Ovary (tissue), 10 donors: ENCODE measurements at places on chromosomes 5 and 9. TPM values are rescaled to one million over a fixed set of nuclear protein-coding genes. Genes with fewer than 3 reads are reported as not detected.

The NDST1 gene
- total RNA-seq = 42.0 TPM

The ABLIM3 gene
- total RNA-seq = 9.3 TPM

The CD274 gene
- total RNA-seq = 2.0 TPM

The GLRA1 gene
- not detected for total RNA-seq

The KIAA0825 gene
- 3.9 TPM for total RNA-seq

The C9orf50 gene
- not detected for total RNA-seq

The RGMB gene
- 20.5 TPM for total RNA-seq

The FGF1 gene
- total RNA-seq = 0.73 TPM

DNA sequence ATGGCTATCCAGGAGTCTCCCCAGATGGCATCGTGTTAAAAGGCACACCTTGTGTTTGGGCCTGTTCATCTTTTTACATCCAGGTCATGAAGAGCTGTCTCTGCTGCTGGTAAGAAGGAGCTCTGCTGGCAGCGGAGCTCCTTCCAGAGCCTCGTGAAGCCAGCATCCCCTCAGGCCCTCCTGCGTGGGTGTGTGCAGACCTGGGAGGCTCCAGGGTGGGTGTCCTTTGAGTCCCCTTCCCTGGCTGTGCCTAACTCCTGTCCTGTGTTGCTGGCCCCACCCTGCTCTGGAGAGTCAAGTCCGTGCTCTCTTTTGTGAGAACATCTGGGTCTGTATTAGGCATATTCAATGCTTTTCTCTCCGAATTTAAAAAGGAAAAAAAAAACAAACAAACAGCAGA is 149.6 kb upstream of the IRX2 start:
- DNase-seq = no peak

GRCh38 chr5:149801307-149801990 is 71.3 kb downstream of the PPARGC1B start:
- no peak for DNase-seq

GRCh38 chr9:33510262-33511183 is 13.5 kb upstream of the ANKRD18B start:
- DNase-seq = peak; percentile 79

- no peak for DNase-seq
These were observed 33.4 kb upstream of the ANXA1 start for GRCh38 chr9:73118286-73118685.

GRCh38 chr9:113911850-113912557 is 35.9 kb downstream of the ZNF618 start:
- no peak for DNase-seq

DNA sequence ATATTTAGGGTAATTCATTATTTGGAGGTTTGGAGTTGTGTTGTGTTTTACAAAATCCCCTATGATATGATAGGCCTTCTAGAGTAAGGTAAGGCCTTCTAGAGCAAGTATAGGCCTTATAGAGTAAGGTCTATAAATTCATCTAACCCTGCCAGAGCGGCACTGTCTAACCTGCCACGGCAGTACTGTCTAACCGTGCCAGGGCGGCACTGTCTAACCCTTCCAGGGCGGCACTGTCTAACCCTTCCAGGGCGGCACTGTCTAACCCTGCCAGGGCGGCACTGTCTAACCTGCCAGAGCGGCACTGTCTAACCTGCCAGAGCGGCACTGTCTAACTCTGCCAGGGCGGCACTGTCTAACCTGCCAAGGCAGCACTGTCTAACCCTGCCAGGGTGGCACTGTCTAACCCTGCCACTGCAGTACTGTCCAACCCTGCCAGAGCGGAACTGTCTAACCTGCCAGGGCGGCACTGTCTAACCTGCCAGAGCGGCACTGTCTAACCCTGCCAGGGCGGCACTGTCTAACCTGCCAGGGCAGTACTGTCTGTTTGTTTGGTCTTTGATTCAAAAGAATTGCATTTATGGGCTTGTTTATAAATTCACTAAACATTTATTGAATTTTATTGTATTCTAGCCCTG is 9.6 kb downstream of the RNF20 start:
- DNase-seq = no peak

DNA sequence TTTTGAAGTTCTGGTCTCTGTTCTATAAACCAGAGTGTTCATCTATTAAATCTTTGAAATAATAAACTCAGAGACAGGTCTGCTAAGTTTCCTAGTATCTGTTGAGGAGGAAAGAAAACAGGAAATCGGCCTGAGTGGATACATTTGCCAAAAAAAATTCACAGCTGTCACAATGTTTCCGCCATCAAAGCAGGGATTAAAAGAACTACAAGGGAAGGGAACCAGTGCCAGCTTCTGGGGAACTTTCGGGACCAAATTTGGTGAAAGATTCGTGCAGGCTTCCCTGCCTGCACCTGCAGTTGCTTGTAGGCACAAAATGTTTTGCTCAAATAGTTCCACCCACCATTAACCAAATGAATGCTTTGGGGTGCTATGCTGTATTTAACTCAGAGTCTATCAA is 267.5 kb downstream of the MSX2 start:
- DNase-seq = no peak

- no peak for DNase-seq
These were observed 2.3 kb upstream of the CYFIP2 start for GRCh38 chr5:157263496-157264090.

DNA sequence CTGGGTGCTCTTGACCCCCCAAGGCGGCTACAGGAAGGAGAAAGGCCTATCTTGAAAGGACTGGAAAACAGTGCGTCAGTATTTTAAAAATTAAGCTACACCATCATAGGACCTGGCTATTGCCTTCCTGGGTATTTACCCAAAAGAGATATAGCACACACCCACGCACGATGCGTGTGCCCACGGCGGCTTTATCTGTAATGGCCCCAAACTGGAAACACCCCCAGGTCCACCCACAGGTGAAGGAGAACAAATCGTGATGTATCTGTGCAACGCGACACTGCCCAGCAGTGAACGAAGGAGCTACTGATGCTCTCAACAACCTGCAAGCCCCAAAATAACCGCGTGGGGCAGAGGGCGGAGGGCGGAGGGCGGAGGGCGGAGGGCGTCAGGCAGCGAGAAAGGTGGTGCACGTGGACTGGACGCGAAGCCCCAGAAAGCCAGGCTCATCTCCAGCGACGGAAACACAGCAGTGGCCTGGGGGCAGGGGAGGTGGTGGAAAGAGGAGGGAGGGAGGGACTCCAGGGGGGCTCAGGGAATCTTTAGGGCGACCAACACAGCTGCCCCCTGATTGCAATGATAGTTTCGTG is 12.4 kb upstream of the PTGDS start:
- no peak for DNase-seq

DNA sequence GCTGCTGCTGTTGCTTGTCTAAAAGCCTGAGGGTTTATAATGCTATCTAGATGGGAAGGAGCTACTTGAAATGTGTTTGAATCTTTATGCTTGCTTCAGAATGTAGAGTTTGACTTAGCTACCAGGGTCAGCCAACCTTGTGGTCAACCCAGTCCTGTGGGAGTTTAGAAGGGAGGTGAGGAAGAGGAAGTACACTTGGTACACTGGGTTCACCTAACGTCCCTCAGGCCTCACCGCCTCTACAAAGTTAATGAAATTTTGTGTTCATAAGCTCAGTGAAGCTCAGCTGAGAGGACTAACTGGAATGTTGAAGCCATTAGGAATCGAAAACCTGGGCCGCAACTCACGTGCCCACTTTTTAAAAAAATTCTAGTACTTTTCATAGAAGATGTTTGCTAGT is 10.7 kb downstream of the IQGAP2 start:
- DNase-seq = no peak

- no peak for DNase-seq
These were observed 17.4 kb upstream of the CAMSAP1 start for GRCh38 chr9:135924628-135925338.

GRCh38 chr5:74361406-74362358 is 278.8 kb downstream of the ENC1 start:
- DNase-seq = no peak

DNA sequence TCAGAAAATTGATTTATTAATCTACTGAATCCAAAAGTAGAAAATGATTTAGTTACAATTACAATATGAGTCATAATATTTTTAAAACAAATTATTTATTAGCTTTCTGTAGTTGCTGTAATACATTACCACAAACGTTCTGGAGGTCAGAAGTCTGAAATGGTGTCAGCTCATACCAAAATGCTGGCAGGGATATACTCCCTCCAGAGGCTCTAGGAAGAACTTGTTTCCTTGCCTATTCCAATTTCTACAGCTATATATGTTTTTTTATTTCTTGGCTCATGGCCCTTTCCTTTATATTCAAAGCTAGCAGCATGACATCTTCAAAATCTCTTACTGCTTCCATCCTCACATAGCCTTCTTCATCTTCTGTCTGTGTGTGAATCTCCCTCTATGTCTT is 667.9 kb upstream of the ITGA1 start:
- DNase-seq = no peak

DNA sequence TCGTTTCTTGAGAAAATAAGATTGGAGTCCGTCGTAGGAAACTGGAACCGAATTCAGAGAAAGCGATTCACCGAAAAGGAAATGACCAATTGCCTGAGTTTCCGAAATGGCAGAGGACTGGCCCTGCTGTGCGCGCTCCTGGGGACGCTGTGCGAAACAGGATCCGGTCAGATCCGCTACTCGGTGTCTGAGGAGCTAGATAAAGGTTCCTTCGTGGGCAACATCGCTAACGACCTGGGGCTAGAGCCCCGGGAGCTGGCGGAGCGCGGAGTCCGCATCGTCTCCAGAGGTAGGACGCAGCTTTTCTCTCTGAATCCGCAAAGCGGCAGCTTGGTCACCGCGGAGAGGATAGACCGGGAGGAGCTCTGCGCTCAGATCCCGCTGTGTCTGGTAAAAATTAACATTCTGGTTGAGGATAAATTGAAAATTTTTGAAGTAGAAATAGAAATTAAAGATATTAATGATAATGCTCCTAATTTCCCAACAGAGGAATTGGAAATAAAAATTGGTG is 379 bp downstream of the PCDHGA3 start:
- no peak for DNase-seq

DNA sequence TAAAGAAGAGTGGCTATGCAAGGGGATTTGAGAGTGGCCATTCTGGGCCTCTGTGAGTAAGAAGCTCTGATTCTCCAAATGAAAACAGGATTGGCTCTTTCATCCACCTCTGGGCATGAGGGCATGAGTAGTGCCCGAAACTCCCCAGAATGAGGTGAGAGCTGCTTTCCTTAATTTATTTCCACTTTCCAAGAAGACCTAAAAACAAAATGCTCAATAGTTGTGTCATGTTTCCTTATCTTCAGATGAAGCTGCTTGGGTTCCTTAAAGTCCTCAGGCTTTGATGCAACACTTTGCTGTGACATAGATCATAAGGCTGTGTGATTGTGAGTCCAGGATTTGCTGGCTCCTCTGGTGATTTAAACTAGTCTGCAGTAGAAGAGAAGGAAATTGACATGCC is 3.1 kb upstream of the ZCCHC10 start:
- DNase-seq = no peak

DNA sequence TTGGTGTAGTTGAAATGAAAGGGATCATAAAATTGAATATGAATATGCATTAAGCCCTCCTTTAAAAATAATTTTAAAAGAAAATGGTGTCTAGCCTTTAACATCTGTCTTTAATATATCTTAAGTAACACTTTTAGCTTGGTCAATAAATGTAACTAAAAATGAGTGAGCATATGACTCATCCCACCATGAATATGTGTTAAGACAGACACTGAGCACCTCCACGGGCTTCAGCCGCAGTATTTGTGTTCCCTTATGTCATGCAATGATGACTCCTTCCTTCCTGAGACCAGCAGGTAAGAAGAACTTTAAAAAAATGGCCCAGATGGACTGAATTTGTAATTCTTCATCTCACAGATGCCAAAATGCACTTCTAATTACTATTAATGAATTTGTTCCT is 563.2 kb downstream of the NR2F1-AS1 start:
- DNase-seq = no peak

- DNase-seq = no peak
These were observed 157.0 kb downstream of the DENND1A start for GRCh38 chr9:123772967-123773366.

DNA sequence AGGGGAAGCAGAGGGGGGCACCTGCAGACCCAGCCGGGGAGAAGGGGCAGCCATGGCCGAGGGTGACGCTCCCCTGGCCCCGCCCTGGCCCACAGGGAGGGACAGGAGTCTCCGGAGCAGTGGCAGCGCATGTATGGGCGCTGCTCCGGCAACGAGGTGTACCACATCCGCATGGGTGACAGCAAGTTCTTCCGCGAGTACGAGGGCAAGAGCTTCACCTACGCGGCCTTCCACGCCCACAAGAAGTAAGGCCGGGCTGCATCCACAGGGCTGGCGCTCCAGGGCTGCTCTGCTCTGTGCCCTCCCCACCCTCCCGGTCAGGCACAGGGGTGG is 68.2 kb downstream of the KCNT1 start:
- no peak for DNase-seq

GRCh38 chr5:103256178-103256577 is 2.4 kb upstream of the MACIR start:
- no peak for DNase-seq

- no peak for DNase-seq
These were observed 58.1 kb downstream of the ABCA1 start for GRCh38 chr9:104869811-104870210.

DNA sequence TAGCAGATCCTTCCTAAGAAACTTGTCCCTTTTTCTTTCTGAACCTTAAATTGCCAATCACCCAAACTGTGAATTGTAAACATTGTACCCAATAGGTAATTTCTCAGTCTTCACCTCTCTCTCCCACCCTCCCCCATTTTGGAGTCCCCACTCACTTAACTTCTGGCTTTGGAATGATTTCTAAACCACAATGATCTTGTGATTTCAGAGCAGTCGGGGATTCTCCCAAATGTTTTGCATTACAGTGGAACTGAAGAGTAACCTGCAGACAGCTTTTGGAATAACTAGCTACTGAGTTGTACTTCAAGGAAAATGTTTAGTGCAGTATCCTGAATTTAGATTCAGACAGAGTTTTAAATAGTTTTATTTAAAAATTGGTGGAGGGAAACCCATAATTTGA is 19.2 kb downstream of the SLC27A6 start:
- DNase-seq = no peak

- no peak for DNase-seq
These were observed 38.0 kb upstream of the PRDM12 start for GRCh38 chr9:130626249-130626996.

- no peak for DNase-seq
These were observed 106.4 kb downstream of the HSD17B3 start for GRCh38 chr9:96195541-96195940.

GRCh38 chr5:25863811-25864210 is 1174.6 kb downstream of the CDH9 start:
- DNase-seq = no peak
